NB4 (cell line): ENCODE measurements at places on chromosomes 6 and 20.

DNA sequence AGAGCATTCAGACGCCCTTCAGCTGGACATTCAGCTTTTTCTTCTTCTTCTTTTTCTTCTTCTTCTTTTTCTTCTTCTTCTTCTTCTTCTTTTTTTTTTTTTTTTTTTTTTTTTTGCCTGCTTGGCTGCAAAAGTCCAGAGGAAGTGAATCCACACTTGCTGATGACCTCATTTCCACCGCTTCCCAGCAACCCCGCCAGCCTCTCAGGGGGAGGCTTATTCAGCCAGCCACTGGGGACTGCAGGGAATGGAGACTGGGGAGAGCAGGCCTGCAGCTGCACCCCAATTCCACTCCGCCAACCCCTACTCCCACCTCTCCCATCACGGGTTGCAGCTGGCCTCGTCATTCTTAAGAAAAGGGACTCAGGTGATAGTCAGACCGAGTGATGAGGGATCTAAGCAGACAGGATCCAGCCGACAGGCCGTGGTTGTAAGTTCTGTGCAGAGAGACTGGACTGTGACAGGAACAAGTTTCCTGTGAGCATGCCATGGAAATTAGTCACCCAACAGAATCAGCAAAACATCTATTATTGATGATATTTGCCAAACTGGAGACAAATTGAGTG is 59.0 kb upstream of the QKI start:
- DNase-seq, result peak; percentile 88

DNA sequence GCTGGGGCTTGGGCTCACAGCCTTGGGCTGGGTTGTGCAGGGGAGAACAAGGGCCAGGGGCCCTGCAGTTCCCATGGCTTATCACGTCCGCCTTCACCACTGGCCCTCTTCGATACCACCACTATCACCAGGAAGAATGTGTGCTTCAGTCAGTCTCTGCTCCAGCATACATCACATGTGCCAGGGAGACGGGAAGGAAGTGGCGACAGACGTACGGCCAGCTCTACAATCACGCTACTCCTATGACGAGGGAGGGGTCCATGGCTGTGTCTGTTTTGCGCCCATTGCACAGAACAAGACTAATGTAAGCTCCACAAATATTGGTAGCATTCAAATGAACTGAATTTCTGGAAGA is 72.1 kb downstream of the TRAM2 start:
- DNase-seq, result no peak

DNA sequence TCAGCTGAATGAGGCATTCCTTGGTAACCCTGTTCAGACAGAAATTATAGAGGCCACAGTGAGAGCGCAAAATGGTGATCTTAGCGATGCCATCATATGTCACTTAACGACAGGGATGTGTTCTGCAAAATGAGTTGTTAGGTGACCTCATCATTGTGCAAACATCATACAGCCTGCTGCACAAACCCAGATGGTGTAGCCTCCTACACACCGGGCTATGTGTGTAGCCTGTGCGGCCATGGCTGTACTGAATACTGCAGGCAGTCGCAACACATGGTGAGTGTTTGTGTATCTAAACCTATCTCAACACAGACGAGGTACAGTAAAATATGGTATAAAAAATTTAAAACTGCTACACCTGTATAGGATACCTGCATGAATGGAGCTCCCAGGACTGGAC is 234.1 kb upstream of the PMEPA1 start:
- no peak for DNase-seq

DNA sequence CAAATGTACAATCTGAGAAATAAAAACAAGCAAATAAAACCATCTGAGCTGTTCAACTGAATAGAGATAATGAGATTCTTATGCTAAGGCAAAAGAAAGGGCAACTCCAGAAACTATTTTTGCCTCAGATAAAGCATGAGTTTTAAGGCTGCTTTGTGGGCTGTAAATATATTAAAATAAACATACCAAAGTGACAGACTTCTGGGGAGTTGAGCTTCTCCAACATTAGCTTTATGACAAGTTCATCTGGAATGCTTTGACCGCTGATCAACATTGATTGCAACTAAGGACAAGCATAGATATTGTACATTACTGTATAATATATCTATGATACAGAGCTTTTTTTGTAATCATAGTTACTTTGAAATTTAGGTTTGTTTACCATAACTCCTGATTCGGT is 19.3 kb downstream of the AK9 start:
- no peak for DNase-seq

- DNase-seq, result no peak
Measured at GRCh38 chr6:139369068-139369467, 5.4 kb downstream of the CITED2 start.

DNA sequence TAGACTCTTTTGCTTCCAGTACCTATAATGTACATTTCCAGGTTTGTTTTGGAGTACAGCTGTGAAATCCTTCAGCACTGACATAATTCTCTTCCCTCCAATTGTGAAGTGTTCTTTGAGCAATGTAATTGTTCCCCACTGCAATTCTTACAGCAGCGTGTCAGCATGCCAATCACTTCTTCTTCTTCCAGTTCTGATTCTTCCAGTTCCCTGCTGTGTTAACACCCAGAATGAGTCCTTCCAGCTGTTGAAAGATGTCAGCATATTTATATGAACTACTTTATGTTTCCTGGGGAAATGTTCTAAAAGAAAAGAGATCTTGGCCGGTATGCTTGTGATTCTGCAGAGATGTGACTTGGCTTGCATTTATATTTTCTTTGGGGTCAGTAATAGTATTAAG is 213.9 kb downstream of the UNC5CL start:
- DNase-seq, result no peak

GRCh38 chr6:15781890-15782289 is 119.1 kb upstream of the DTNBP1 start:
- no peak for DNase-seq

- DNase-seq, result no peak
Measured at GRCh38 chr20:34675993-34676641, 775 bp downstream of the PIGU start.

DNA sequence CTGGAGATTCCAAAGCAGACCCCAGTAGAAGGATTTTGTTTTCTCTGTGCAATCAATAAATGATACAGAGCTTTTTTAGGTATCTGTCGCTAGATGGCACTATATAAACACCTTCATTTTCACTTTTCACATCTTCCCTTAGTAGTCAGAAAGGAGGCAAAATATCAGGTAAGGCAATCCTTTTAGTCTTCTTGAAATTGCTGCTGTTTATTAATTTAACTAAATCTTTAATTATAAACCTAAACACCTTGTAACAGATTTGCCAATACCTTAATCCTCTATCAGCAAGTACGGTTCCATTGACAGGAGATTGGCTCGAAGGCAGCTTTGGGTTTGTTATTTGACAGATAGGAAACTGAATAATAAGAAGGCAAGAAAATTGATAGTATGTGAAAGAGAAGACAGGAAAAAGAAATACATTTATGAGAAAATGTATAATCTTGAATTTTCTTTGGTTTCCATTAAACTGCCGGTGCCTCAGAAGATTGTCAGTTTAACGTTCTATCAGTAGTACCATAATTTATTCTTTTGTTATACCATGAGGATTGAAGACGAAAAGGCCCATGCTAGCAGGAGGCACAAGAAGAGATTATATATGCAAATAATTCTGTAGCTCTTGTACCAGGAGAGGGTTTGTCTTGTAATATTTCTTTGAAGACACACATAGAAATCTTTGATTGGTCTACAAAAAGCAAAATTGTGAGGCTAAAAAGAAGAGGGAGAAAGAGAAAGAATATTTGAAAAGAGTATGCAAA is 23.5 kb upstream of the IBTK start:
- peak; percentile 59 for DNase-seq

GRCh38 chr20:32457479-32457986 is 99.4 kb downstream of the ASXL1 start:
- DNase-seq, result no peak

GRCh38 chr6:10417681-10418104 is 2.8 kb upstream of the TFAP2A start:
- peak; percentile 44 for DNase-seq

DNA sequence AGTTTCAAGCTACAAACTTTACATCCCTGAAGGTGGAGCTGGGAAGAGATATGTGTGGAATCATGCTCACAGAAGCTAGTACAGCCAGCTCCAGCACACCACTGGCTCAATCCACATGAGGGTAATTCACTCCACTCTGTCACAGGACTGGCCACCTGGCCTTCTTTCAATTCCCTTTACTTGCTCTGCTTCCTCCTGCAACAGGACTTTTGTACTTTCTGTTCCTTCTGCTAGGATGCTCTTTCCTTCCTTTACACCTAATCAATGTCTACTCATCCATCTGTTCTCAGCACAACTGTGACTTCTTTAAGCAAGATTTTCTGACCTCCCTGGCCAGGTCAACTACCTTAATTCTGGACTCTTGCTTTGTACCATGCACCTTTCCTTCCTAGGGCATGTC is 39.4 kb upstream of the MYB start:
- DNase-seq, result no peak

- DNase-seq, result no peak
Measured at GRCh38 chr6:56899311-56899710, 55.6 kb upstream of the BEND6 start.

GRCh38 chr6:34538581-34538980 is 17.5 kb downstream of the SPDEF start:
- no peak for DNase-seq

DNA sequence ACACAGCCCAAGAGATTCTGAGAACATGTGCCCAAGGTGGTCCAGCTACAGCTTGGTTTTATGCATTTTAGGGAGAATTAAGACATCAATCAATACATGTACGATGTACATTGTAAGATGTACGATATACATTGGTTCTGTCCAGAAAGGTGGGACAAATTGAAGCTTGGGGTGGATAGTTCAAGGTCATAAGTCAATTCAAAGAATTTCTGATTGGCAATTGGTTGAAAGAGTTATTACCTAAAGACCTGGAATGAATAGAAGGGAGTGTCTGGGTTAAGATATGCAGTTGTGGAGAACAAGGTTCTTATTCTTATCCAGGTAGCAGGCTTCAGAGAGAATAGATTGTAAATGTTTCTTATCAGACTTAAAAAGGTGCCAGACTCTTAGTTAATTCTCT is 31.8 kb upstream of the LCA5 start:
- DNase-seq, result no peak

DNA sequence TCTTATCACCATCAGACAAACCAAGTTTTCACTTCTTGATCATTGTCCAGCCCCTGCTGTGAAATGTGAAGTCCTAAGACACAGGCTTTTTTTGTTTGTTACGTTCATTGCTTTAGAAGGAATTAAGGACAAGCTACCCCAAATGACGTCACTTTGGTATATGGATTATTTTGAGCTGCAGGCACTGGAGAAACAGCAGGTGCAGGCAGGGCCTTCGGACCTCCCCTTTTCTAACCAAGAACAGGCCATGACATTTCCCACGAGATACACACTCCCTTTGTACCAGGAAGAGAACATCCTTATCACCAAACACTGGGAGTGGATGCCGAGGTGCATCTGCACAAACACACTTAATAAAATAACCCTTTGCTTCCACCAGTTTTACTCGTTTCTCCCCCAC is 418.0 kb upstream of the SULF2 start:
- DNase-seq, result no peak

- no peak for DNase-seq
Measured at GRCh38 chr20:5662769-5663168, 87.4 kb upstream of the SHLD1 start.

DNA sequence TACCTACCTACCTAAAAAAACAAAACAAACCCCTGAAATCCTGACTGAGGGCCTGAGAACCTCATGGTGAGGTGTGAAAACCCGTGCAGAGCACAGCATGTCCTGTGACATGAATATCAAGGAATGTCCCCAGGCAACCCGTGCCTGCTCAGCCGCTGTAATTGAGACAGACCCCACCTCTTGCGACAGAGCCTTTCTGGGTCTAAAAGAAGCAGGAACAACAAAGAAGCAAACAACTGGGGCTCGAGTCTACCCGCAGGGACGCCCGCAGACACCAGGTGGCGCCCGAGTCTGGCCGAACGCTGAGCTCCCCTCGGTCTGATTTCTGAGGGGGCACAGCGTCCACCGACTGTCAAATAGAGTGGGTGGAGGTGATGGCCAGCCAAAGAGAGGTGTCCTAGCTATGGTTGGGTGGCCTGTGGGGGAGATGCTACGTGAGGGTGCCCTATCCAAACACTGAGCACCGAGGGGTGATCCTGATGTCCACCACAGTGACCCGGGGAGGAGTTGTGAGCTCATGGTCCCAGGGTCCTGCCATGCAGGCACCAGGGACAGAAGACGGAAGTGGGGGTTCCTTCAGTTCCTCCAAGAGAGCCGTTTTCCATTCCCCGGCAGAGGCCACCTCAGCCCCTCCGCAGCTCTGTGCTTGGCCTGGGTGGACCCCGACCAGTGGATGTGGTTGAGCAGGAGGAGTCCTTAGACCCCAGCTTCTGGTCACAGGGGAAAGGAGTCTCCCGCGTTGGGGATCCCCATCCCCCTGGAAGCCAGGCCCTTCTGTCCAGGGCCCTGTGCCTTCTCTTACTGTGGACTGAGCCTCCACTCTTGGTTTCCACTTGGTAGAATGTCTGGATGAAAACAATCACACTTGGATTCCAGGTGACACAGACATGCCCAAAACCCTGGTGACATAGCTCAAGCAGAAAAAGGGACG is 268.2 kb downstream of the CDC5L start:
- DNase-seq, result peak; percentile 87

DNA sequence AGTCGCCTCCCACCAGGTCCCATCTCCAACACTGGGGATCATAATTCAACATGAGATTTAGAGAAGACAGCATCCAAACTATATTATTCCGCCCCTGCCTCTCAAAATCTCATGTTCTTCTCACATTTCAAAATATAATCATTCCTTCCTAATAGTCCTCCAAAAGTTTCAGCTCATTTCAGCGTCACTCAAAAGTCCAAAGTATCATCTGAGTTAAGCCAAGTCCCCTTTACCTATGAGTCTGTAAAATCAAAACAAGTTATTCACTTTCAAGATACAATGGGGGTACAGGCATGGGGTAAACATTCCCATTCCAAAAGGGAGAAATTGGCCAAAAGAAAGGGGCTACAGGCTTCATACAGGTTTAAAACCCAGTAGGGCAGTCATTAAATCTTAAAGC is 39.5 kb upstream of the SUMO4 start:
- DNase-seq, result no peak

DNA sequence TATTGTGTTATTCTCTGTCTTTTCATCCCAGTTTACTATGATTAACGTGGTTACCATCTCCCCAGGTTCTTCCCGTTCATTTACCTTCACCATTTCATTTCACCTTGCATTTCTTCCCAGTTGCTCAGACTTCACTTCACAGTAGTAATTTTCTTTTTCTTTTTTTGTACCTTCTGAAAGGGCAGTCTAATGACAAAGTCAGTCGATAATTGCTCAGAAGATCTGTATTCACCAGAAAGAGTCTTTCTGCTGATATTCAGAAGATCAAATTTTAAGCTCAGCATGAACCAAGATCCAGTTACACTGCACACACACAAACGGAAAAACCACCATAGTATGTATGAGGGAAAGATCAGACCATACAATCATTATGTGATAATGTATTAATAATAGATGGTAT is 265.5 kb downstream of the ADGB start:
- no peak for DNase-seq
